ENCODE measurements at places on chromosomes 5 and 9. TPM values are rescaled to one million over a fixed set of nuclear protein-coding genes. Genes with fewer than 3 reads are reported as not detected.

The SLC25A2 gene
- total RNA-seq = 2.1 TPM

The PSMD5 gene
- 53.0 TPM for total RNA-seq

The HMMR gene
- 0.42 TPM for total RNA-seq

The SLC6A3 gene
- total RNA-seq = 0.27 TPM

The HAPLN1 gene
- not detected for total RNA-seq

The NR4A3 gene
- 0.47 TPM for total RNA-seq

The MAPK9 gene
- 37.2 TPM for total RNA-seq

The ANKRD31 gene
- 2.7 TPM for total RNA-seq

DNA sequence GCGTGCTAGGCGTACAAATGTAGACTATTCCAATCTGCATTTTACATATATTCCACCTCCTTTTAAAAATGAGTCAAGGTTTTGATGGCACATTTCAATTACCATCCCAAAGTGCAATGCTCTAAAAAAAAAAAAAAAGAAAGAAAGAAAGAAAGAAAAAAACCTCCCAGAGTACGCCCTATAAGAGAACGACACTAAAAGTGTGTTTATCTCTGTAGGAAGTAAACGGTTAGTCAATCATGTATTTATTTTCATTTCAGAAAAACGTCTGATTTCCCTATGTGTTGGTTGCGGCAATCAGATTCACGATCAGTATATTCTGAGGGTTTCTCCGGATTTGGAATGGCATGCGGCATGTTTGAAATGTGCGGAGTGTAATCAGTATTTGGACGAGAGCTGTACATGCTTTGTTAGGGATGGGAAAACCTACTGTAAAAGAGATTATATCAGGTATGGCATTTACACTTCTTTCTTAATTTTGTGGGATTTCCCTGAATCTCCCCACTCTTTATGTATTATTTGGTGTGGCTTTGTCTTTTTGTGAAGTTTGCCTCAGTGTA lies 1.1 kb downstream of the ISL1 start:
- DNase-seq = no peak
- H3K4me3 ChIP-seq = no peak overlapping the region
- H3K27ac ChIP-seq = no peak overlapping the region
- H3K36me3 ChIP-seq = peaks cover 6% of the 10 kb centered on the region
- peaks cover 7% of the 10 kb centered on the region for H3K4me1 ChIP-seq

GRCh38 chr5:52709167-52709925 lies 78.4 kb upstream of the ITGA1 start:
- H3K4me1 ChIP-seq = peaks cover 40% of the 10 kb centered on the region
- DNase-seq = no peak
- H3K27ac ChIP-seq = no peak overlapping the region
- no peaks in the 10 kb centered on the region for H3K36me3 ChIP-seq
- H3K4me3 ChIP-seq = no peak overlapping the region

GRCh38 chr5:91495699-91496098 lies 112.6 kb upstream of the ARRDC3 start:
- DNase-seq = no peak
- H3K27me3 ChIP-seq = no peaks in the 10 kb centered on the region
- no peaks in the 10 kb centered on the region for H3K36me3 ChIP-seq
- peaks cover 33% of the 10 kb centered on the region for H3K4me1 ChIP-seq
- no peak overlapping the region for H3K27ac ChIP-seq

DNA sequence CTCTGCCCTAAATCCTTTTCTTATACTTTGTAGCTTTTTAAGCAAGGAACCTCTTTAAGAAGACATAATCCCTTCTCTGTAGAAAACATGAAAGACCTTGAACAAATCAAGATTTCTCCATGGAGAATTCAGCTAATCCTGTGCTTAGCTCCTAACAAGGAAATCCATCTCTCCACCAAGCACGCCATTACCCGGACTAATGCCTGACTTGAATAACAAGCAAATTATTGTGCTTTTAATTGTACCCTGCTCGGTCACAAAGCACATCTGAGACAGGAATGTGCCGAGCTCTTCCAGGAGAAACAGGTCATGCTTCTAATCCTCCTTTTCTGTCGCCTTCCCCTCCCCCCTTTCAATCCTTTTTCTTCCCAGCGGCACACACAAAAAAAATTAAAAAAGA lies 141.3 kb downstream of the PSAT1 start:
- no peak for DNase-seq
- peaks cover 4% of the 10 kb centered on the region for H3K4me1 ChIP-seq
- H3K4me3 ChIP-seq = no peak overlapping the region
- no peaks in the 10 kb centered on the region for H3K36me3 ChIP-seq
- no peak overlapping the region for H3K27ac ChIP-seq
- H3K27me3 ChIP-seq = peaks cover 44% of the 10 kb centered on the region

GRCh38 chr9:89929673-89930480 lies 325.1 kb downstream of the GADD45G start:
- H3K4me3 ChIP-seq = no peak overlapping the region
- no peaks in the 10 kb centered on the region for H3K27me3 ChIP-seq
- H3K36me3 ChIP-seq = no peaks in the 10 kb centered on the region
- peak overlapping the region; percentile 50 for H3K27ac ChIP-seq
- no peak for DNase-seq
- H3K4me1 ChIP-seq = peaks cover 6% of the 10 kb centered on the region

DNA sequence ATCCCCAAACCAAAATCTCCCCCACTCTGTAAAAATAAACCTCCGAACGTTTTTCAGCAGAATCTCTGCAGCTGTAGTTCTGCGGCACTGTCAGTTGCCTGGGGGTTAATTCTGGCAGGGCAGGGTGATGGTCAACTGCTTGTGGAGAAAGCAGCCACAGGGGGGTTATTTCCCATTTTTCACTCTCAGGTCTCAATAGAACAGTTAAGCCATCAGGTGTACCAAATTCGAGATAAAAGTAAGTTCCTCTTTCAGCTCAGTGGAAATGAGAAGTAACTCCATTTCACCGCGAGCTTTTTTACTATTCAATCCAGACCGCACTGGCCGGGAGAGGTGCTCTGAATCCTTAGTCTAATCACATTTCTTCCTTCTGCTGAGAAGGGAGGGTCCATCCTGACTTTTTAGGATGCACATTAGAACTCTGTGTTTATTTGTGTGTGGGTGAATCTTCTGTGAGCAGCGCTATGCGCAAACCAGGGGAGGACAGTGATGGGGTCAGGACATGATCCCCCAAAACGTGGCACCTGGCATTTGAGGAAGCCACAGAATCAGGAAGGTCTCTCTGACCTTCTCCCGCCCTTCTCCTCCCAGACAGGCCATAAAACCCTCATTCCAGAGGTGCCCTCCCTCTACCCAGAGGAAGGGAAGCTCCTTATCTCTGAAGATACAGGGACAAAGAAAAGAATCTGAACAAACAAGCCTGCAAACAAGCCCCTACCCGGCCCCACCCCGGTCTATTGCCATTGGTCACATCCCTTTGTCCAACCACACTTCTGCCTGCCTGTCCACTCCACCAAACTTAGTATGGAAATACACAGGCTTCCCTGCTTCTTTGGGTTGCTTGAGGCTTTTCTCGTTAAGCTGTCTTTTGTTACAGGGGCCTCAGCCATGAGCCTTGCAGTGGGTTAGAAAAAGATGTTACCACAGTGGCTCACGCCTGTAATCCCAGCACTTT lies 229.0 kb downstream of the ROR2 start:
- H3K4me1 ChIP-seq = peaks cover 5% of the 10 kb centered on the region
- no peak overlapping the region for H3K27ac ChIP-seq
- H3K27me3 ChIP-seq = peaks cover 25% of the 10 kb centered on the region
- no peak overlapping the region for H3K4me3 ChIP-seq
- DNase-seq = no peak

- peaks cover 35% of the 10 kb centered on the region for H3K27me3 ChIP-seq
- no peak for DNase-seq
- no peaks in the 10 kb centered on the region for H3K36me3 ChIP-seq
- H3K4me3 ChIP-seq = no peak overlapping the region
- peaks cover 11% of the 10 kb centered on the region for H3K4me1 ChIP-seq
Observed at GRCh38 chr9:91036356-91036755, 234.7 kb downstream of the SYK start.

DNA sequence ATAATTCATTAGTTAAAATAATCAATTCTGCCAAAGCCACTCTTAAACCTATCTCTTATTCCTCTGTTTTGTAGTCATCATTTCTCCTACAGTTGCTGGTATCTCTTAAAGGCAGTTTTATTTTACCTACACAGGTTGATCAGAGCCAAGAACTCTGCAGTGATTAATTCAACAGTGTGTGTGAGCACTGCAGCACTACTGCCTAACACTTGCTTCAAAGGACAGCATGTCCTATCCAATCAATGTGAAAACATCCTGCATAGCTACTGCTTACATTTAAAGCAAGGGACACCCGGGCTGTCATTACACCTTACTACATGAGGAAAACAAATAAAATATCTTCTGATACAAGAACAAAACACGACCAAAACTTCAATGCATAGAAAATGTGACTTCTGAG lies 45.1 kb upstream of the HK3 start:
- no peak overlapping the region for H3K27ac ChIP-seq
- DNase-seq = no peak
- H3K27me3 ChIP-seq = no peaks in the 10 kb centered on the region
- no peak overlapping the region for H3K4me3 ChIP-seq
- peaks cover 10% of the 10 kb centered on the region for H3K36me3 ChIP-seq

DNA sequence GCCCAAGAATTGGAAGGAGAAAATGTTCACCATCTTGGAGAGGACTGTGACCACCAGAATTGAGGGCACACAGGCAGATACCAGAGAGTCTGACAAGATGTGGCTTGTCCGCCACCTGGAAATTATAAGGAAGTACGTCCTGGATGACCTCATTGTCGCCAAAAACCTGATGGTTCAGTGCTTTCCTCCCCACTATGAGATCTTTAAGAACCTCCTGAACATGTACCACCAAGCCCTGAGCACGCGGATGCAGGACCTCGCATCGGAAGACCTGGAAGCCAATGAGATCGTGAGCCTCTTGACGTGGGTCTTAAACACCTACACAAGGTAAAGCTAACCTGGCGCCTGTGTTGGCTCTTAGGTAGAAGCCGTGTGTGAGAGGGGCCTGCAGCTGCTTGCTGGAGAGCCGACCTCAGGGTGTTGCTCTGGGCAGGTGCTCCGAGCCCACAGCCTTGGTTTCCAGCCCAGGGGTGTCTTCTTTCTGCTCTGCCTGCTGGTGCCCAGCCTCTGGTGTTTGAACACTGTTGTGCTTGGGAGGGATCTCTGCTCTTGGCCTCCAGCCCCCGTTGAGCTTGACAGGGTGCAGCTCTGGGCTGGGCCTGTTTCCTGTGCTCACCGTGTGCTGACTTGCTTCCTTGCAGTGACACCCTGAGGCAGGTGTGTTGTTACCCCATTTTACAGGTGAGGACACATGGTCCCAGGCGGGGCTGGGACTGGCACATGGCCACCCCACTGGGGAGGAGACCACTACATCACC lies 10.9 kb downstream of the EXOC3 start:
- peaks cover 55% of the 10 kb centered on the region for H3K36me3 ChIP-seq
- peak overlapping the region; percentile 68 for H3K4me3 ChIP-seq
- H3K27me3 ChIP-seq = no peaks in the 10 kb centered on the region
- H3K4me1 ChIP-seq = peaks cover 23% of the 10 kb centered on the region

DNA sequence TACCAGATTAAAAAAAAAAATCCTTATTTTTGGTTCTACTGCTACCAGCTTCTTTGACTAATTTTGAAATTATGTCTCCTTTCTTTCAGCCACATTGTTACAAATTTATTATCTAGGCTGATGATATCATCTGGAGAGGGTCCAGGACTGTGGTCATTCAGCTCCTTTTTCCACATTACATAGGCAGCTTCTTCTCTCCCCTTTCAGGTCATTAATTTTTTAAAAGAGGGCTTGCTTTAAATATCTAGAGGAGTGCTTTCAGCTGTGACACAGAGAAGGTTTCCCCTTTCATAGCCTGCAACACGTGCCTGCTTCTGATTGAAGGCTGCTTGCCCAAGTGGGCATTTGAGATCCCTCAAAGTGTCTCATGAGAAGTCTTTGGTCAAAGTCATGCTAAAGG lies 155.7 kb upstream of the PAPPA start:
- H3K27me3 ChIP-seq = no peaks in the 10 kb centered on the region
- no peak for DNase-seq
- H3K36me3 ChIP-seq = no peaks in the 10 kb centered on the region
- no peak overlapping the region for H3K4me3 ChIP-seq
- no peaks in the 10 kb centered on the region for H3K4me1 ChIP-seq

DNA sequence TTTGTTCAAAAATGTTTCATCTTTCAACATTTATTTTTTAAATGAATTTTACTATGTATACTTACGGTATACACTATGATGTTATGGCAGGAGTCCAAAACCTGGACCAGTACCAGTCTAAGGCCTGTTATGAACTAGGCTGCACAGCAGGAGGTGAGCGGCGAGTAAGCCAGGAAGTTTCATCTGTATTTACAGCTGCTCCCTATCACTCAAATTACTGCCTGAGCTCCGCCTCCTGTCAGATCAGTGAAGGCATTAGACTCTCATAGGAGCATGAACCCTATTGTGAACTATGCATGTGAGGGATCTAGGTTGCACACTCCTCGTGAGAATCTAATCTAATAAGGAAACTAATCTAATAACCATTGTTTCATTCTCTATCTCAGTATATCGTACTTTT lies 715.5 kb upstream of the PTPRD start:
- no peaks in the 10 kb centered on the region for H3K27me3 ChIP-seq
- no peak for DNase-seq
- no peak overlapping the region for H3K27ac ChIP-seq
- H3K36me3 ChIP-seq = no peaks in the 10 kb centered on the region
- H3K4me3 ChIP-seq = no peak overlapping the region

- no peak overlapping the region for H3K27ac ChIP-seq
- no peak overlapping the region for H3K4me3 ChIP-seq
- peaks cover 47% of the 10 kb centered on the region for H3K36me3 ChIP-seq
- H3K4me1 ChIP-seq = no peaks in the 10 kb centered on the region
Observed at GRCh38 chr5:75550597-75550996, 38.9 kb downstream of the POLK start.

- H3K27me3 ChIP-seq = no peaks in the 10 kb centered on the region
- H3K4me3 ChIP-seq = no peak overlapping the region
- peaks cover 5% of the 10 kb centered on the region for H3K36me3 ChIP-seq
- no peak for DNase-seq
Observed at GRCh38 chr5:76524868-76525267, 98.3 kb downstream of the F2RL2 start.

DNA sequence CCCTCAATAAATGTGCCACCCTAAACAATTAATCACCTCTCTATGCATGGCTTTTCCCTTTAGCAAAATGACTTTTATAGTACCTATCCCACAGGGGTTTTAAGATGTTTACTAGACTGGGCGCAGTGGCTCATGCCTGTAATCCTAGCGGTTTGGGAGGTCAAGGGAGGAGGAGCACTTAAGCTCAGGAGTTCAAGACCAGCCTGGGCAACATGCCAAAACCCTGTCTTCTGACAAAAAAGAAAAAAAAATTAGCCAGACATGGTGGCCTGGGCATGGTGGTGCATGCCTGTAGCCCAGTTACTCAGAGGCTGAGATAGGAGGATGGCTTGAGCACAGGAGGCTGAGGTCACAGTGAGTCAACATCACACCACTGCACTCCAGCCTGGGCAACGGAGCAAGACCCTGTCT lies 13.5 kb downstream of the SH3TC2 start:
- H3K4me3 ChIP-seq = no peak overlapping the region
- no peaks in the 10 kb centered on the region for H3K4me1 ChIP-seq
- no peaks in the 10 kb centered on the region for H3K36me3 ChIP-seq
- DNase-seq = no peak

DNA sequence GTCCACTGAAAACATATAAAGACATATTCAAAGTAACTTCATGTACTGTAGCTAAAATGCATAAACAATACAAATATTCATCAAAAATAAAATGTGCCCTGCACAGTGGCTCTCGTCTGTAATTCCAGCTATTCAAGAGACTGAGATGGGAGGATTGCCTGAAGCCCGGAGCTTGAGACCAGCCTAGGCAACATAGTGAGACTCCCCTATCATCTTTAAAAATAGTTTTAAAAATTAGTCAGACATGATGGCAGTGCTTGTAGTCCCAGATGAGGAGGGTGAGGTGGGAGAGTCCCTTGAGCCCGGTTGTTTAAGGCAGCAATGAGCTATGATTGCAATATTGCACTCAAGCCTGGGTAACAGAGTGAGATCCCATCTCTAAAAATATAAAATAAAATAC lies 534.1 kb downstream of the ANXA1 start:
- no peak for DNase-seq
- H3K4me1 ChIP-seq = no peaks in the 10 kb centered on the region
- no peak overlapping the region for H3K4me3 ChIP-seq
- H3K27ac ChIP-seq = no peak overlapping the region

Measured in naive thymus-derived CD8-positive, alpha-beta T cell (primary cell).